ENCODE measurements at places on chromosomes 11 and 22.

DNA sequence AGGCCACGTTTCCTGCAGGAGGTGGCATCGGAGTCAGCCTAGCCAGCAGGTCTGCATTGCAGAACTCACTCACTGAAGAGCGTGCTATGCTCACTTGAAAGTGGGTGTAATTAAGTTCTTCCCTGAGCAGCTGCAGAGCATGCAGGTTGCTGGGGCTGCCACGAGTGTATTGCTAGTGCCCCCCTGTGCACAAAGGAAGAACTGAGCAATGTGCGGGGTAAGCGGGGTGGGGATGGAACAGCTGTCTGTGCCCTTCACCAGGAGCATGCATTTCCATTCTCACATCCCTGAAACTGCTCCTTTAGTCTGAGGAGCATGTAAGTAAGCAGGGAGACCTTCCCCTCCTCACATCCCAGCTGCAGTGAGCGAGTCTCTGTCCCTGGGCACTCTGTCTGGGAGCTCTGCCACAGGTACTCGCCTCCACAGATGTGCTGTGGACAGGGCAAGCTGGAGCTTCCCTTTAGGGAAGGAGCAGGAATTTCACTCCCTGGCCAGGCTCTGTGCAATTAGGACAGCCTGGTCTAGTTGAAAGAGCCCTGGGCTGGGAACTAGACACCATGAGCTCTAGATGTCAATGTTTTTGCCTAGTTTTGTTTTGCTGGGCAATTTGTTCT, 1031.8 kb downstream of the NTM start:
- peak; percentile 3 for DNase-seq

- DNase-seq = no peak
Measured at GRCh38 chr22:29641042-29641699, 37.7 kb downstream of the NF2 start.

DNA sequence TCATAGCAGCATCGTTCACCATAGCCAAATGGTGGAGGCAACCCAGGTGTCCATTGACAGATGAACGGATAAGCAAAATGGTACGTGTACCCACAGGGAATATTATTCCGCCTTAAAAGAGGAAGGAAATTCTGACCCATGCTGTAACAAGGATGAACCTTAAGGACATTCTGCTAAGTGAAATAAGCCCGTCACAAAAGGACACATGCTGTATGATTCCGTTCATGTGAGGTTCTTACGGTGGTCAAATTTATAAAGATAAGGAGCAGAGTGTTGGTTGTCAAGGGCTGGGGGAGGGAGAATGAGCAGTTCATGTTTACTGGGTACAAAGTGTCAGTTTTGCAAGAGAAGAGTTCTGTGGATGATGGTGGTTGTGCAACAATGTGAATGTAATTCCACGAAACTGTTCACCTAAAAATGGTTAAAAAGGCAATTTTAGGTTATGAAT, 26.3 kb downstream of the APOL1 start:
- no peak for DNase-seq

DNA sequence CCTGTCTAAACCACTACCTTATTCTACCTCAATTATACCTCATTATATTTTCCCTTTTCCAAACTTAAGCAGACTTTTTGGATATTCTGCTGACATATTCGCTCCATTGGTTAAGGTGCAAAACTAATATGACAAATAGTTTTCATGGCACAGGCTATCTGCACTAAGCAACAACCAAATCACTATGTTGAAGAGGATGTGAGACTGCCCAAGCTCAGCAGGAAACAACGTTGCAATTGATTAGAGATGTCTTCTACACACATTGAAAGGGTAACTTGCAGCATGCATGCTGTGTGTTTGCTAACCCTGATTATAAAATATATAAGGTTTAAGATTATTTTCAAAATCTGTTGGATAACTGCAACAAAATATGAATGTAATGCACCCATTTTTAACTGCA, 61.6 kb downstream of the STK33 start:
- no peak for DNase-seq

- DNase-seq = no peak
Measured at GRCh38 chr11:13896175-13896980, 66.1 kb upstream of the SPON1 start.

DNA sequence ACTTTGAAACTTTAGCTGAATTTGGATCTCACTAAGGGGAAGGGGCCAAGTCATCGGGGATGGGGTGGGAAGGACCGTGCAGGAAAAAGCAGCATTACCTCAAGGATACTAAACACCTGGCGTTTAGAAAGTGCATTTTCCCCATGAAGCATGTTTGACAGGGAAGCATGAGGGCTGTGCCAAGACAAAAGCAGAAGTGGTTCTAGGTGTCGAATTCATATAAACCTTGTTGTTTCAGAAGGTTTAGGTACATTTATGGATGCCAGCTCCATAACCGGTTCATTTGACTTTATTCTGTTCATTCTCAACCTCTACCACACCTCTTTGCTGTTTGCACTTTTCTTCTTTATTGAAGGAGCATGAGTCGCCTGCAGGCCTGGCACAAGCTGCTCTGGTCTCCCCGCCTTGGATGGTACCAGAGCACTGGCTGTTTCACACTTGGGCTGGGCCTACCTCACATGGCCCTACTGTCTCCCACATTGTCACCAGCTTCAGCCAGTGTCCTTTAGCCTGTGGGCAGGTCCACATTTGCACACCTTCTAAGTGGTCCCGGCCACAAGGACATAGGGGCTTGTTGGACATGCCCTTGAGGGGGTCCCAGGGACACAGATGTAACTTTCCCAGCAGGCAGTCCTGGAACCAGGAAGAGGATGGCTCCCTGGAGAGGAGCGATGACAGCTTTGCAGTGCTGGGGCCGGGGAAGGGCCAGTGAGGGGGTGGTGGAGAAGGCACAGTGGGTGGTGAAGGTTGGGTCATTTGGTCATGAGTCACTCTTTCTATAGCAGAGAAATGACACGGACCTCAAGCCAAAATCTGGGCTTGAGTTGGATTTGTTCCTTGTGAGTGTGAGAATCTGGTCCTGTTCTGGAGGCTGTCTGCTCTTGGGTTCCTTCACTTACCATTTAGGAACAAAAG, 3.2 kb upstream of the ST14 start:
- no peak for DNase-seq

- DNase-seq = no peak
Measured at GRCh38 chr22:50011447-50012210, 936 bp downstream of the IL17REL start.

- DNase-seq = no peak
Measured at GRCh38 chr11:130423541-130424142, 4.8 kb downstream of the ADAMTS8 start.

- no peak for DNase-seq
Measured at GRCh38 chr22:32517488-32517887, 42.9 kb downstream of the FBXO7 start.

GRCh38 chr11:795634-796564, 2.2 kb downstream of the SLC25A22 start:
- peak; percentile 60 for DNase-seq

DNA sequence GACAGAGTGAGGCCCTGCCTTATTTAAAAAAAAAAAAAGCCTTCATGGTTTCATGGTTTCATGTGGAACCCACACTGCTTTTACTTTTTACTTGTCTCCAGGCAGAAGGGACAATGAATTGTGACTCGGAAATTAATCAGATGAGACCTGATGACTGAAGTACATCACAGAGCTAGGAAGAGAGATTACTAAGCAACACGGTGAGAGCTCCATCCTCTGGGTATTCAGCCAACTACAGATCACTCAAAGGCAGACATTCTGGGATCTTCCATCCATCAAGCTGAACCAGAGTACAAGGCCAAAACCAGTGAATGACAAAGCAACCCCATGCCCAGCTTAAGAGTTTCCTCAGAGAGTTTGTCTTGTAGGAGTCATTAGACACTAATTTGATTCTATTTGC, 433.2 kb downstream of the SOX6 start:
- DNase-seq = no peak

DNA sequence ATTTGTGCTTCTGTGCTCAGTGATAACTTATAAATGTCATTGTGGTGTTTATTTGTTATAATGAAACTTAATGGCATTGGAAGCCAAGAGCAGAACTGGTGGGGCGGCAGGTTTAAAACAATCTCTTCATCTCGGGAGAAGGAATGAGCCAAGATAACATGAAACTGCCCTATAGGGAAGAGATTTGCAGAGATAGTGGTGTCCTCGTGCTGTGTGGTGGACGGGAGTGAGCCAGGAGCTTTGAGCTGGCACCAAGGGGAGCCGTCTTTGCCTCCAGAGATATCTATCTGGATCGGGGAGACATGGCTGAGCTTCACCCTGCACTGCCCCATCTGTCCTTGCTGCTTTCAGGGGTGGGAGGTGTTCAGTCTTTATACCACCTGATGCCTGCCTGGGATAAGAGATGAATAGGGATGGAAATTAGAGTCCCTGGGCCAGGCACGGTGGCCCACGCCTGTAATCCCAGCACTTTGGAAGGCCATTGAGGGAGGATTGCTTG, 189.6 kb downstream of the ST3GAL4 start:
- DNase-seq = no peak

GRCh38 chr11:101127197-101127698, 2.4 kb downstream of the PGR start:
- no peak for DNase-seq

GRCh38 chr11:26573896-26574295, 1.8 kb upstream of the MUC15 start:
- no peak for DNase-seq

DNA sequence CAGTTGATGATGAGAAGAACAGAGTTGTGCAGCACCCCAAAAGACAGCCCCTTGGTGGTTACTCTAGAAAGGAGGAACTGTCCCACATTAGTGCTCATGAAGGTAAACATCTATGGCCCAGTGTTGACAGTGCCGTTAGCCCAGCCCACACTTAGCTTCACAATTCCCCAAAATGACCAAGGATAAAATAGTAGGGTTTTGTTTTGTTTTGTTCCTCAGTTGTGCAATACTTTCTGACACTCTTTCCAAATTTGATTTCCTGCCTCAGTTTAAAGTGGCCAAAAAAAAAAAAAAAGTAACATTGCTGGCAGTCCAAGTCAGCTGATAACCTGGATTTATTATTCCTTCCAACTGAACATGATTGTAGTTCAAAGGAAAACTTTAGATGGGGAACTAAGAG, 269.4 kb downstream of the TMEM135 start:
- DNase-seq = no peak

GRCh38 chr11:92251980-92252379, 27.4 kb downstream of the FAT3 start:
- DNase-seq = no peak

- no peak for DNase-seq
Measured at GRCh38 chr11:87437133-87437843, 399.6 kb downstream of the TMEM135 start.

DNA sequence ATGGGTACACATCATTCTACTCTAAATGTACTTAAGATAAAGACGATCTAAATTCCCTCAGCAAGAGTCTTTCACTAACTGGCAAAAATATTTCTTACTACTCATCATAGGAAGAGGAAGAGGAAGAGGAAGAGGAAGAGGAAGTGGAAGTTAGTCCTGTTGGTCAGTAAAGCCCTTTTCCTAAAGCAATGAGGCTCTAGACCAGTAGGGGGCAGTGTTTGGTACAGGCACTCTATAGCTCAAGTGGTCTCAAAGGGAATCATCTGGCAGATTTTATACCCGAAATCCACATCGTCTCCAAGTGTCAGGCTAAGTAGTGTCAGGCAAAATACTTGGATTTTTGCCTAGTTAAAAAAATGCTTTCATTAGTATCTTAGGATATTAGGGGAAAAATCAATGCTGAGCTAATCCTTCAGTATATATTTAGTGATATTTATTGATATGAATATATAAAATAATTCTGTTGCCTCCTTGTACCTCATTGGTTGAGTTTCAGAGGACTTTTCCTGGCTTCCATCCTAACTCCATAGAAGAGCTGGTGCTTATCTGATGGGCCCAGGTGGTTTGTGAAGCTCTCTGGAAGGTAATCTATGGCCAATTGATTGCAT, 7.7 kb downstream of the BLID start:
- DNase-seq = no peak

DNA sequence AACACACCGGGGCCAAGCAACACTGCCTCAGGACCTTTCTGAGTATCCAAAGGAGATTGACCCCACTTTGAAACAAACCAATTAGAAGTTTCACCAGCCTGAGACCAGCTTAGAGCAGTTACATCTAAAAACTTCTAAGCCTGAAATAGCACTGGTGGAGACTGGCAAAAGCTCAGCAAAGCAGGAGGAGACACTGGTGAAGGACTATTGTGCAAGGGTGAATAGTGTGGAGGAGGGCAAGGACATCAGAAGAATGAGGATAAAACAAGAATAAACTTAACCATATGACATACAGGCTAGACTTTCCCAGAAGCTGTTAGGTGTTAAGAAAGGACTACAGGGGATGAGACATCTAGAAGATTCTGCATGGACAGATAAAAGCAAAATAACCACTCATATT, 152.4 kb downstream of the FCHSD2 start:
- no peak for DNase-seq

DNA sequence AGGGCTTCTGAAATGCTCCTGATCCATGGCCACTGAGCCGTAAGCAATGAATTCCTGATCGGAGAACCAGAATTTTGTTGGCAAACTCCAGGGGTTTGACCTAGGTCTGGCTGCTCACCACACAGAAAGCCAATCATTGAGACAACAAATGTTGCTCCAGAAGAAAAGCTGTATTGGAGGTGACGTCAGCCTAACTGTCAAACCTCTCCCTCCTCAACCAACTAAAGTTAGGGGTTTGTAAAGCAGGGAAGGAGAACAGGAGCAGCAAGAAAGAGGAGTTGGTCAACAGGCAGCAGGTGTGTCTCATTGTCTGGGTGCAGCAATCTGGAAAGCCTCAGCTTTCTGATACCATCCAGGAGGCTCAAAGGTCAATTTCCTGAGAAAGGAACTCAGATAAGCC, 133.7 kb upstream of the SEZ6L start:
- DNase-seq = no peak

DNA sequence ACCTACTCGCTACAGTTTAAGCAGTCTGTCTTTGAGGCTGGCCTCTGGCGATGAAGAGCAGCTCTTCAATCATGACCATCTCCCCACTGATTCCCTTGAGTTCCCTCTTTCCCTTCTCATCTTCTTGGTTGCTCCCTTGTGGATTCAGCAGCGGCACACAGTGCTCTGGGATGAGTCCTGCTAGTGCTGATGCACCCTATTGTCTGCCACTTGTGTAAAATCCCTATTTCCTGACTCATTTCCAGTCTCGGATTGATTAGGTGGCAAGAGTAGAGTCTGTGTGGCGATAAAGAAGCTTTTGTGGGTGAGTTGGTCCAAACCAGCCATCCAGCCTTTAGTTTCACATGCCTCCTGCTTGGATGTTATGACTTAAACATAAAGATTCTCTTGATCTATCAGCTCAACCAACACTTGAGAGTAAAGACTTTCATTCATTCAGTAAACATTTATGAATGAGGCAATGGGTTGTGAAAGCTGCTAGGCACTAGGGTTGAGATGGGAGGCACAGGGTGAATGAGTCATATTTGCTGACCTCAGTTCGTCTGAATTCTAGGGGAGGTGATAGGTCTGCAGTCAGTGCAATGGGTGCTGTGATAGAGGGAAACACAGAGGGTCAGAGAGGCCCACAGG, 219.4 kb upstream of the RAG2 start:
- no peak for DNase-seq

DNA sequence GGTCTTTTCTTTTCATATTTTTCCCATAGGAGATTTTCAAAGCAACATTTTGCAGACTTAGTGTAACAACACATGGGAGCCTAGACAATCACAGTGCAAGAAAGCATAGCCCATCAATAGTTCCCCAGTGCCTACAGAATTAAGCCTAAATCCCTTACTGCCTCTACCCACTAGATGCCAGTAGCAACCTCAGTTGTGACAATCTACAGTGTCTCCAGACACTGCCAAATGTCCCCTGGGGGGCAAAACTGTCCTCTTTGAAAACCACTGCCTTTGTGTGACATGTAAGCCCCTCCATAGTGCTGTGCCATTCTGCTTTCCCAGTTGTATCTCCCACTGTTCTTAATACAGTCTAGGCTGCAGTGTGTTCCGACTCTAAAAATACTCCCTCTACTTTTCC, 1329.0 kb downstream of the LRRC4C start:
- no peak for DNase-seq

- no peak for DNase-seq
Measured at GRCh38 chr11:65478388-65479183, 20.3 kb upstream of the MALAT1 start.
